ENCODE measurements at places on chromosomes 5 and 9.

DNA sequence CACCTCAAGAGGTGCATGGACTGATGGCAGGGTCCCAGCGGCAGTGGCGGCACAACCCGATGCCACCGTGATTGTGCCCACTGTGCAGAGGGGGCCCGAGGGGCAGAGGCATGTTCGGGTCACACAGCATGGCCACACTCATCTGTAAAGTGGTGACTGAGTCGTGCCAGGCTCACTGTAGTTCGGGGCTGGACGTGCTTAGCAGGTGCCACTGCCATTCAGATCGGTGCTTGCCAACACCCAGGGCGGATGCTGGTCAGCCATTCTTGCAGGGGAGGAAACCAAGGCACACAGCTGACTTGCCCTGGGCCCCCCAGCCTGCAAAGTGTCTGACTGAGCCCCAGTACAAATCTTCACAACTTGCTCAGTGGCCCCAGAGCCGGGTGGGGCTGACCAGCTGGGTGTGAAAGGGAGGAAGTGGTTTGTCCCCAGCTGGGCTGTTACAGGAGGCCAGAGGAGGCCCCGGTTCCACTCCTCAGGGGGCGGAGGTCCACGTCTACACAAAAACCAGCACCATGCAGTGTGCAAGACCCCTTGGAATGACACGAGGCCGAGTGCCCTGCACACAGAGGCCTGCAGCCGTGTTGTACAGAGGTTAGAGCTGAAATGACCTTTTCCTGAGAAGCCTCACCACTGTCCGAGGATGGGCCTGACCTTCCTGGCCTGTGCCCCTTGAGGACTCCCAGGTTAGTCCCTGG lies 17.9 kb downstream of the FGD3 start:
- peak; percentile 37 for DNase-seq

DNA sequence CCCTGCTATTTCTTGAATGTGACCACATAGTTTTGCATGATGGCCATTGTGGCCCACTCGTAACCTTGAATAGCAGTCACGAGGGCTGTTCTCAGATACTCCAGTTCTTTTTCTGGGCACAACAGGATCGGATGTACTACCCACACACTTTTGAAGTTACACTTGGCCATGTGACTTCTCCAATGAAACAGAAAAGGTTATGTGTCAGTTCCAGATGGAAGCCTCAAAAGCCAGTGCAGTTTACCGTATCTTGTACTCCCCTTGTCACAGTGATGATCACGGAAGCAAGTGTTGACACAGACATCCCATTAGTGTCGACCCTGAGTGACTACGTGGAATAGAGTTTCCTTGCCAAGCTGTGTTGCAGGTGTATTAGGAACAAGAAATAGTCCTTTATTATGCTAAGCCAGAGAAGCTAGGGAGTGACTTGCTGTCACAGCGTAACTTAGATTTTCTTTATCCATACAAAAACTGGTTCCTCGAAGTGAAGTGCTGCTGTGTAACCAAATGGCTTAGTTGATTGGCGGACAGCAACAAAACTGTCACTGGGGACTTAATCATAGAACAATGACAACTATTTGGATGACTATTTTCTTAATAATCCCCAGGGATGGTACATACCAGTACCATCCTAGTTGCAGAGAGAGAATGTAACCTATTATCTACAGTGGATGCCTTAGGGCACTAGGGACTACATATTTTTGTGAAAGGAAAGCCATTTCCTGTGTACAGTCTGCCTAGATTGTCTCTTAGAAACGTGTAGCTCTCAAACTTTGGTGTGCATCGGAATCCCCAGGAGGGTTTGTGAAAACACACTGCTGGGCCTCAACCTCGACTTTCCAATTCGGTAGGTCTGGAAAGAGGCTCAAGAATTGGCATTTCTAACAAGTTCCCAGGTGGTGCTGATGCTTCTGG lies 90.1 kb upstream of the DMRT1 start:
- DNase-seq, result no peak

- no peak for DNase-seq
Measured at GRCh38 chr5:81893961-81894360, 77.9 kb upstream of the ATG10 start.

DNA sequence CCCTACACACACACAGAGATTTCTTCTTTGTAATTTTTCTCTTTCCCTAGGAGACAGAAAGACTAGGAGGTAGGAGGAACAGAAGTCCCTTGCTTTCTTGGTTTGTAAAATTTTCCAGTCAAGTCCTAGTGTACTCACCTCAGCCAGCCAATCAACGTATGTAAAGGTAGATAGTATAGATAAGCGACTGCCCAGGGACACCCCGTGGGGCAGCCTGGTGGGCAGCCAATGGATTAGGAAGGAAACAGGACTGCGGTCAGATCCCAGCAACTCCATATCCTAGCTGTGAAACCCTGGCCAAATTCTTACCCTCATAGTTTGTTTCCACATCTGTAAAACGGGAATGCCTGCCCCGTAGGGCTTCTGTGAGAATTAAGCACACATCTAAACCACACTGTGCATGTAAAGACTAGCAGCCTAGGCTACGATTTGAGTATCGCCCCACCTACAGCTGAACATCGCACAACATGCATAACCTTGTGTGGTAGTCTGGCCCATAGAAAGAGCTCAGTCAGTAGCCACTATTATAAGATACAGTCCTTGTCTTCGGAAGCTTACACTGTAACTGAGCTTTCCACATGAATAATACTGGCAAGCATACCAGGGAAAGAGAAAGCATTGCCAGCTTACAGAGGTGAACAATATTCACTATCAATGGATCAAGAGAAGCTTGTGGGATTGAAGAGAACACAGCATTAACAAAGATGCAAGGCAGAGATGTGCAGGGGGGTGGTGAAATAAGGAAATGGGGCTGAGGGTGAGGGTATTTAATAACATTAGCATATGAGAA lies 353.4 kb upstream of the PANK3 start:
- no peak for DNase-seq

GRCh38 chr5:153543959-153544470 lies 53.5 kb downstream of the GRIA1 start:
- DNase-seq, result no peak

DNA sequence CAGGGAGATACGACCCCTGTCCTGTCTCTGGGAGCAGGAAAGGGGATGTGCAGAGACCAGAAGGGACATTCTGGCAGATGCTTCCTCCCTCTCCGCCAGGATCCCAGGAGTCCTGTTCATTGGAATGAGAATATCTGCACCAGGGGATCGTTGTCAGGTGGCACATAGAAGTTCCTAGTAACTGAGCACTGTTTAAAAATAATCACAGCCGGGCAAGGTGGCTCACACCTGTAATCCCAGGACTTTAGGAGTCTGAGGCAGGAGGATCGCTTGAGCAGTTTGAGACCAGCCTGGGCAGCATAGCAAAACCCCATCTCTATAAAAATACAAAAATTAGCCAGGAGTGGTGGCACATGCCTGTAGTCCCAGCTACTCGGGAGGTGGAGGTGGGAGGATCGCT lies 12.3 kb downstream of the SARDH start:
- DNase-seq, result no peak

DNA sequence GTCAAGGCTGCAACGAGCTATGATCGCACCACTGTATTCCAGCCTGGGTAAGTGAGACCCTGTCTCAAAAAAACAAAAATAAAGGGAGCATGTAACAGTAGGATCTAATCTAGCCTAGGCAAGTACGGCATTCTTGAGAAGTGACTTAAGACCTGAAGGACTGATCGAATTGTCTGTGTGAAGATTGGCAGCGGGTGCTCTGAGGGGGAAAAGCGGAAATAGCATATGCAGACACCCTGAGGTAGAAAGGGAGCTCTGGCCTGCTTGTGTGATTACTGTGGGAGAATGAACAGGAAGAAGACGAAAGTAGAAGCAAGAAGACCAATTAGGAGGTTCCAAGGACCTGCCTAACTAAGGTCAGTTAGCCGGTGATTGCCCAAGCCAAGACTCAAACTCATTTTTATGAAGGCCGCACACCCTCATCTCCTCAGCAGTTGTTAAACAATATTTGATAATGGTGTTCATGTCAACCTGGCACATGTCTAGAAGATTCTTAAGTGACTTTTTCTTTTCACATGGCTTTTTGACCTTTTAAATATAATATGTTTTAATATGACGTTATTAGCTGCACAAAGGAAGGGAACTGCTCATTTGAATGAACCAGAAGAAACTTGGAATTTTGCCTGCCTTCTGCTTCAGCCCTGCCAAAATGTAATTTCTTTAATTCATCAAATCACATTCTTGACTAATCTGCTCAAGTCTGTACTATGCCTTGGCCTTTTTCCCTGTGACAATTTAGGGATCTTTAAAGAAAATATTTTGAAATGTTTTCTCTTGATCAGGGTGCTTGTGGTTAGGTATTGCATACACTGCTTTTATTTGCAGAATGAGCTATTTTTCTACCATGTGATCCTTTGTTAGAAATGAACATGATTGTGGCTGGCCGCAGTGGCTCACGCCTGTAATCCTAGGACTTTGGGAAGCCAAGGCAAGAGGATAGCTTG lies 289.2 kb upstream of the DMRT1 start:
- no peak for DNase-seq

DNA sequence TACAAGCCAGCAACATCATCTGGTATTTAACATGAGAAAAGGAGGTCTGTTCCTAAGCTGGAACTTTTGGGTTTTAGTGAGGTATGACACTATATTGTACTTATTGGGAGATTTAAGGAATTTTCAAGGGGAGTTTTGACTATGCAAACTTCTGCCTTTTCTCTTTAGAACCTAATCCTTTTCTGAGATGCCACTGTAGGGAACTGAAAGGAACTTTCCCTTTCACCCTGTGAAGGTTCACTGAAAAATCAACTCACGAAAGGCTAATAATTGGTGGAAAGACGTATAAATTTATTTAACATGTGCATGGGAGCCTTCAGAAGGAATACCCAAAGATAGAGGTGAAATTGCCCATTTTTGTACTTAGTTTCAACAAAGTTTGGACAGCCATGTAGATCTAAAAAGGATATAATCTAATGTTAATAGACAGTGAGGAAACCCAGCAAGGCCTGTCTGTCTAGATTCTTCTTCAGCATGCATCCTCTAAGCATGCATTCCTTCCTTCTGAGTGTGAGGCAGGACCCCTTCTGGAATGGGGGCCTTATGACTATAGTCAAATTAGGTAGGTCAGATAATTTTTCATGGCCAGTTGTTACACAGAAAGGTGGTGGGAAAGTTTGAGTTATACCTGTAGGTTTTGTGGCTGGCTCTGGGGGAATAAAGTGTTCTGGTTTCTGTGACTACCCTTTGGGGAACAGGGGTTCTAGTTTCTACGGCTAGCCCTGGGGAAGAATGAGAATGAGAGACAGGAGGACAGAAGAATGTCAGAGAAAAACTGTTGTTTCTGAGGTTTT lies 200.3 kb downstream of the C9orf152 start:
- DNase-seq, result no peak

DNA sequence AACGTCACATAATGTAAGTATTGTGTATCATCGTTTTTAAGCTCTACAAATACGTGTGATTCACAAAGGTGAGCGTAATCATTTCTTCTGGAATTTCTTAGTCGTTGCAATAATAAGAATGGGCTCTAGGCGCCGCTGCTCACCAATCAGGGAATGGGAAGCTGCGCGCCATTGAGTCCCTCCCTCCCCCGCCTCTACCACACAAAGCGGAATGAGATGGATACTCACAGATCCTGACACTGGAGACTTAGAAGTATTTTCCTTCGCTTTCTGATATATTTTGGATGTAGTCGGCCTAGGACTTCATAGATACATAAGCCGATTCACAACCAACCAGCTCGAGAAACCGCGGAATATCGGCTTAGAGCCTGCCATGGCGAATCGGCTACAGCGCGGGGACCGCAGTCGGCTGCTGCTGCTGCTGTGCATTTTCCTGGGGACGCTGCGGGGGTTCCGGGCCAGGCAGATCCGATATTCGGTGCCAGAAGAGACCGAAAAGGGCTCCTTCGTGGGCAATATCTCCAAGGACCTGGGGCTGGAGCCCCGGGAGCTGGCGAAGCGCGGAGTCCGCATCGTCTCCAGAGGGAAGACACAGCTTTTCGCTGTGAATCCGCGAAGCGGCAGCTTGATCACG lies at the start of gene PCDHGA11:
Gene PCDHGA11 (plus strand): TSS at position 197 of the 634 bp plus-strand sequence. CDS start 177 bp downstream, at position 374.
- DNase-seq, result peak; percentile 81

DNA sequence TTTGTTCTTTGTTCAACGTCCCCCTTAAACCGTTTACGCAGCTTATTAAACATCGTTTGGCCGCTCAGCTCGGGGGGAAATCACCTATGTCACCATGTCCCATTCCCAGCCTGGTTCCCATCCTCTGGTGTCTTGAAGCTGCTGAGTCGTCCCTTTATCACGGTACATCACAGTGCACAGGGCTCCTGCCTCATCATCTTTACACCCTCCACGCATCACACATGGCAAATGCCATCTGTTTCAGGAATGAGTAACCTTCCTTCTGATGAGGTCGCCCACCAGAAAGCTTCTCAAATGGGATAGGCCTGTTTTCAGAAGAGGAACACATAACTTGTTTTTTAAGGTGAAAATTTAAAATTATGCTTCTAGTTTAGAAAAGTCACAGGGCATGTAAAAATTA lies 7.9 kb upstream of the LHX6 start:
- no peak for DNase-seq

DNA sequence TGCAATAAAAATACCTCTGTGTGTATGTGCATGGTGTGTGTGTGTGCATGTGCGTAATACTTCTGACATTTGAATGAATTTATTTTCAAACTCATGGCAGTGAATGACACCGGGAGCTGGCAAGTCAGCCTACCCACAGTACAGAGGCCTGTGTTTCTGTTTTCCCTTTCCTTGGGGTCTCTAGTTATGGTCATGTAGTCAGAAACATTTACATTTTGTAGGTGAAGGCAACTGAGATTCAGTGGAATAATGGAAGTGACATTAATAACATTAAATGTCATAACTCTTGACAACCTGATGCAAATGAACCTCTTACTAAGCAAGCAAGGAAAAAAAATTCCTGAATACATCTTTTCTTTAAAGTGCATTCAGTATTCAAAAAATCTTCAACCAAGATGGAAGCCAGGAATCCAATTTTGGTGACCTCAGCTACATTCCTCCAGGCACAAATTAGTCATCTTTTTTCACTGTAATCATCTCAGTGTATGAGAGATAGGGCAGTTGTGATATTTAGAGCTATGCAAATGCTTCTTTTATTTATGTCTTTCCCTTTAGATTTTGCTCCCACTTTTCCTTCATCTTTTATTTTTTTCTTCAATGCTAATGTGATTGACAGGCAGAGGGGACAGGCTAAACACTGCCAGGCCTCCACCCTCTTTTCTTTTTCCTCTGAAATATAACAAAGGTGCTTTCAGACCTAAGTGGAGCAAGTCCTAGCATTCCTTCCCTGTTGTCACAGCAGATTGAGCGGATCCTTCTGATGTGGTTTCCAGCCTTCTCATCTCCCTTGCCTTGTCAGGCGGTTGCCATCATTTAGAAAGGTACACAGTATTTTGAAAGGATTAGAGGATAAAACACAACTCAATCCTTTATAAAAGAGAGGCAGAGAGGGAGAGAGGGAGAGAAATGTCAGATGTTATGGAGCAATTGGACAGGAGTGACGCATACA lies 569.8 kb upstream of the ADAMTS16 start:
- DNase-seq, result no peak

- DNase-seq, result no peak
Measured at GRCh38 chr5:27316271-27316650, 277.9 kb upstream of the CDH9 start.

GRCh38 chr5:178232124-178232919 lies at the start of gene PHYKPL:
PHYKPL (minus strand) TSS chr5:178232802; CDS start chr5:178232550, 252 bp downstream.
- DNase-seq, result peak; percentile 64
